Stomach (tissue), 19 donors: ENCODE measurements at places on chromosomes 5 and 9.
A peak's percentile ranks its signal among the peaks of the same experiment; 100 is the strongest.

GRCh38 chr5:401146-402034 is 41.6 kb upstream of the EXOC3 start:
- DNase-seq: no peak

DNA sequence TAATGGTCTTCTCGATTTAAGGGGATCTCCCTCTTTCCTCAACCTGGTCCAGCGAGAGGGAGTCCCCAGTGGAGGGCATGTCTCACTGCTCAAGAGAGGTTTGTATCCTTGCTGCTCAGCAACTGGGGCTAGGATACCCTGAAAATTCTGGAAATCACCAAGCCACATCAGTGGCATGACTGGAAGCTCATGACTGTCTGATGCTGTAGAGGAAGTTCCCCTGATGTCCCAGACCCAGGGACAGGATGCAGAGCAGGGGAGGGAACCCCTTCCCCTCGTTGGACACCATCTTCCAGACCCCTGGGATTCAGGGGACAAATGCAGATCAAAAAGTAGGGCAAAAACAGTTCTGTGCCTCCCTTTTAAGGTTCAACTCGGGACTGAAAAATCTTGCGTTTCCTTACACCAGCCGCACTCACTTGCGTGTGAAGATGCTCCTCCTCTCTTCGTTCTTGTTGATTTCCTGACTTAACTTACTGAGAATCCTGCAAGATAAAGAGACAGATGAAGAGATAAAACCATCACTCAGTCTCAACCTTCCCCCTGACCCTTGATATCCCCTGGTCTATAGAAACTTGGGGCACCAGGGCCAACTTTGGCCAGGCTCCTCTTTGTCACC is 22.1 kb downstream of the LCP2 start:
- DNase-seq: no peak

DNA sequence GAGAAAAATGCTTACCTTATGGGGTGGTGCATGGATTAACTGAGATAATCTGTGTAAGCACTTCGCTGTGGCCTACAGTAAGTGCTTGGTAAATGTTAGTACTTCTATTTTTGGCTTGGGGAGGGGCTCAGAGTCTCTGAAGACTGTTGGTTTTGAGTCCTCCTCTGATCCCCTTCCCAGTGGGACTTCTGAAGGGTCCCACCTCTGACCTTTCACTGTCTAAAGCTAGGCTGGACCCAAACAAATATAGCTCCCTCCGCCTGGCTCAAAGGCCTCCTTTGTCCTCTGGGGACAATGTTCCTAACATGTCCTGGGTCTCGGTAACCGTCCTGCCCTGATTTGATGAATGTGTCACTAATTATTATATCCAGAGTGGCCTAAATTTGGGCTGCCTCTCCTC is 34.8 kb downstream of the CAMK2A start:
- no peak for DNase-seq

GRCh38 chr9:14907360-14907685 is 2.9 kb downstream of the FREM1 start:
- no peak for DNase-seq

GRCh38 chr5:119365847-119366539 is 10.2 kb downstream of the TNFAIP8 start:
- no peak for DNase-seq

- DNase-seq: no peak
Observed at GRCh38 chr9:27475057-27475595, 49.0 kb upstream of the IFNK start.

DNA sequence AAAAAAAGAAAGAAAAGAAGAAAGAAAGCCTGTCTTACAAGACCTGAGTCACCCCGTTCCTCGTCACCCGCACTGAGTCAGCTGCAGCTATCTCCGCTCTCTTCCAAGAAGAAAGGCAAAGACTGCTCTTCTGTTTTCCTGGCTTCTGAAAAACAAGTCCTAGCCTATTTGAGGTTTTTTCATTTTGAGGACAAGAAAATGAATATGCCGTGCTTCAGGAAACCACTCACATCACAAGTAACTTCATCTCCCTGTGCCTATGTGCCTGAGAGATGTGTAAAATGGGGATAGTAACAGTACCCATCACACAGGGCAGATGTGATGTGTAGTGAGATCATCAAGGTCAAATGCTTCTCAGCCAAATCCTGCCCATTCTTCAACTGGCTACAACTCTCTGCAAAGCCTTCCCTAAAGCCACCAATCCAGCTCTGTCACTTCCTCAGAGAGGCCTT is 78.4 kb downstream of the GLDC start:
- DNase-seq: no peak

DNA sequence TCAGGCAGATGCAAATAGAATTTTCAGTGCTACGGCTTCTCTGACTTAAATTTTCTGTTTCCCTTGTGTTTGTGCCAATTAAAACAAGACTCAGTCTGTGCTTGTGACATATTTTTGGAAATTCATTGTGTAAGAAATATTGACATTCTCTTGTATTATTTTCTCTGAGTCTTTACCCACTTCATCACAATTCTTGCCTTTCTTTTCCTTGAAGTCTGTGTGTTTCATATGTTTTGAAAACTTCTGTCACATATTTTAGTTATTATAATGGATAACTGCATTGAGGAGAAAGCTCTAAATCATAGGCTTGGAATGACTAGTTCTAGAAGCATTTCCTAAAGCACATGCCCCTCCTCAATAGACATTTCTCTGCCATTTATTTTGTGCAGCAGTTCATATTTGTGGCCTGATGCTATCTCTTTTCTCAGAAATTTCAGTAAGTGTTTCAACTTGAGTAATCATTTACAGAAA is 206.6 kb downstream of the PALM2AKAP2 start:
- DNase-seq: no peak

- peak; percentile 56 for DNase-seq
Observed at GRCh38 chr9:107755246-107755645, 265.7 kb upstream of the KLF4 start.

DNA sequence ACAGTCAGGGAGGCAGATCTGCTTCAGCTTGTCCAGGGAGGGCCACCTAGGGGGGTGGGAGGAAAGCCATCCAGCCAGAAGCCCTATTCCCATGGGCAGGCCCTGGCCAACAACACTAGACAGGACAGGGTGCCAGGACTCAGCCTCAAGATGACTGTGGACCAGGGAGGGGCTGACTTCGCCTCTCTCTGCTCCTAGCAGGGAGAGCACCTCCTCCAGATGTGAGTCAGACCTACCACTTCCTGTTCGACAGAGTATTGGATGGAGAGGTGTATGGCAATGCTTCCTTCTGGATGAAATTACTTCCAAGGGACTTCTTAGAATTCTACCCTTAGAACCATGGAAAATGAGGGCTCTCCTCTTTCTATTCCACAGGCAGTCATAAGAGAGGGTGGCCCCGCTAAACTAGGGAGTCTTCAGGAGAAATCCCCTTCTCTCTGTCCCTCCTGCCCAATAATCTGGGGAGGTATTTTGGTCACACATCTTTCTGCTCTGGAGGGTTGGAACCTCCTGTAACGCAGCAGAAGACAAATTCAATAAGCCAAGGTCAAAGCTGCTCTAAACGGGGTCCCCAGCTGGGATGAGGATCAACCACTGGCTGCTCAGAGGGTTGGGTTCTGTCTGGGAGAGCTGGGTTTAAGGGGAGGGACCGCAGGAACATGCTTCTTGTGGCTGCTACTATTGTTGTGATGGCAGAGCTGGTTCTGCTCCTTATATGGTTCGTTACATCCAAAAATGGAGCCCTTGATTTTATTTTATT is 23.2 kb upstream of the RCL1 start:
- no peak for DNase-seq

GRCh38 chr5:10172247-10172646 is 77.4 kb downstream of the ATPSCKMT start:
- no peak for DNase-seq

DNA sequence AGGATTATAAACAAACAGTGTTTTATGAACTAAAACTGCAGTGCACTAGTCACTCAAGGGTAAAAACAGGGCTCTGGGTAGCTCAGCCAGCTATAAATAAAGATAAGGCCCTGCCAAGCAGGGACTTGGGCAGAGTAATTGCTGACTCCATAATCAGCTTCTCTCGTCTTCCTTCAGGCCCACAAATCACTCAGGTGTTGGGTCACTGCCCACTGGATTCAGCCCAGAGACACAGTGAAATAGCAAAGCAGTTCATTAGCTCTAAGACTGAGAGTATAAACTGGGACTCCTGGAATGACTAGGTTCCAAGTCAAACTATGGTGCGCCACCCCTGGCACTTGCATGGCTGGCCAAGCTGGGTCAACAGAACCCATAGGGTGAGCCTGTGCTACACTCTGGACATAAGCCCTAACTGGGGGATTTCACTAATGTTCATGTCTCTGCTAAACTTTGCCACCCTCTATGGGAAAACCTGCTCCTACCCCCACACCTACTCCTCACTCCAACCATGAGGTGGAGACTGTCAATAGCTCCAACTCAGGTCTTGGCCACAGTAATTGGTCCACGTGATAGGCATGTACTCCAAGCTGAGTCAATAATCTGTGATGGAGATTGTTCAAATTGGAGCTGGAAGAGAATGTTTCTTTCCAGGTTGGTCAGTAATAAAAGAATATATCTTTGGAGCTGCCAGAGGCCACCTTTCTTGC is 158.5 kb downstream of the SLIT3 start:
- DNase-seq: peak; percentile 66

- DNase-seq: no peak
Observed at GRCh38 chr9:115393976-115394775, 276.2 kb upstream of the TNC start.

- DNase-seq: no peak
Observed at GRCh38 chr5:58545912-58546311, 37.0 kb upstream of the RAB3C start.

DNA sequence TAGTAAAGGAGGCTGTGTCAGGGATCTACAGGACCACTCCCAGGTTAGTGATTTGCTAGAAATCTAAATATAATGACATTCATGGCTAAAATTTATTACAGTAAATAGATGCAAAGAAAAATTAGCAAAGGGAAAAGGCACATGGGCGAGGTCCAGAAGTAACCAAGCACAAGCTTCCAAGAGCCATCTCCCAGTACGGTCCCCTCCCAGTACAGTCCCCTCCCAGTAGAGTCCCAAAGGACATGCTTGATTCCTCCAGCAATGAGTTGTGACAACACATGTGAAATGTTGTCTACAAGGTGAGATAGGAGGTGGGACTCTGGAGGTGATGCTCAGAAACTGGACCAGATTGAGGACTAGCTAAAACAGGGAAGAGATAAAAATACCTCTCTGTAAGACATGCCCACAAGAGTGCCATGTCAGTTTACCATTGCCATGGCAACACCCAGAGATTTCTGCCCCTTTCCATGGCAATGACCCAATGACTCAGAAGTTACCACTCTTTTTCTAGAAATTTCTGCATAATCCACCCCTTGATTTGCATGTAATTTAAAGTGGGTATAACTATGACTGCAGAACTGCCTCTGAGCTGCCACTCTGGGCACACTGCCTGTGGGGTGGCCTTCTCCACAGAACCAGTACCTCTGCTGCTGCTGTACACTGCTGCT is 27.9 kb upstream of the CEMIP2 start:
- no peak for DNase-seq

- no peak for DNase-seq
Observed at GRCh38 chr9:130598188-130598587, 18.8 kb downstream of the FUBP3 start.

DNA sequence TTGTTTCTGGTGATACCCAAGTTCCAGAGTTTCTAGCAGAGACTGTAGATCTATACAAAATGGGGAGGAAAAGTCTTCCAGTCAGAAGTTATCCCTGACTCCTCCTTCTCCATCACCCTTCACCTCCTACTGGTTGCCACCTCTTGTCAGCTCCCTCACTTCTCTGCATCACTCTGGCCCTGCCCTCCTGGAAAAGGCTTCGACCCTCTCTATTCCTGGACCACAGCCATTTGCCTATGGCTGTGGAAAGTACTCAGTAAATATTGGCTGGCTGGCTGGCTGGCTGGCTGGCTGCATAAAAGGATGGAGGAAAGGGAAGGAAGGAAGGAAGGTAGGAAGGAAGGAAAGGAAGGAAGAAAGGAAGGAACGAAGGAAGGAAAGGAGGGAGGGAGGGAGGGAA is 32.7 kb upstream of the ABCA1 start:
- no peak for DNase-seq

DNA sequence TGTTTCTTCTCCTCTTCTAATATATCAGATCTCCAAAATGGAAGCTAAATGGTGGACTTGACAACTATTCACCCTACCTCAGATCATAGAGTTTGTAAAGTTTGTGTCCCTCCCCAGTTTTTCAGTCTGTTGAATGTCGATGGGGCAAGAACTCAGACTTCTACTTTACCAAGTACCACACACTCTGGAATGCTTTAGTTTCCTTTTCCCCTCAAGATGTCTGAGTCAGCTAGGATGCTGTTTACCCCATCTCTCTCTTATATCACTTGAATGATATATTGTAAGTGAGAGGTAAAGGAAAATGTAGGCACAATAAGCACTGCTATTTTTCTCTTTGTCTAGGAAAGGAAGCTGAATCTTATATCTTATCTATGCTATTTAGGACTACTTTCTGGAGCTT is 25.9 kb upstream of the TAL2 start:
- no peak for DNase-seq

GRCh38 chr9:136292591-136293448 is 11.1 kb downstream of the CCDC187 start:
- peak; percentile 43 for DNase-seq

GRCh38 chr9:71680189-71680980 is 87.9 kb downstream of the CEMIP2 start:
- no peak for DNase-seq

DNA sequence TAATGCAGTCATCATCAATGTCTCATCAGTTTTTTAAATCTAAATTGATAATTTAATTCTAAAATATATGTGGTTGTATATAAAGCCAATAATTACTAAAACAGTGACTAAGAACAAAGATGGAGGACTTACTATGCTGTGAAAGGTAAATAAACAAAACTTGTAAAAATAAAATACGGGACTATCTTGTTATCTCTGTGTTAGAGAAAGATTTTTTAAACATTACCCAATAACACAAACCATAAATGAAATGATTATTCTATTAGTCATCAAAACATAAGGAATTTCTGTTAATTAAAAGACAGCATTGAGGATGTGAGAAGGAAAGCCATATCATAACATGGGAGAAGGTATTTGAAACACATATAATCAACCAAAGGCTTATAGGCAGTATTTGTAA is 226.2 kb upstream of the SMC2 start:
- no peak for DNase-seq

DNA sequence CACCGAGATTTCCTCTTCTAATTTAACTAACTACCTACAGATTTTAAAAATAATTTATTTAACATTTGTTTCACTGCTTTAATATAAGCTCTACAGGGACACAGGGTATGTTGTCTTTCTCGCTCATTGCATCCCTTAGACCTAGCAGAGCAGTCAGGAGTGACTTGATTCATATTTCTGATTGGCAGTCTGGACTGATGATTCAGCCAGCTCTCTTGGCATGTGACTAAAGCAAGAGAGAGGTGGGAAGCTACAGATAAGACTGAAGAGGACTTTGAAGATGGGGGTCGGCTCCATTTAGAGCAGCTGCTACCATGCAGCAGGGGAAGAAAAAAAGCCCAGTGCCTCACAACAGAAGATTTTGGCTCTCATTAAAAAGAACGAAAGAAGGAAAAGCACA is 173.4 kb upstream of the STK32A start:
- no peak for DNase-seq

GRCh38 chr5:126483156-126483555 is 59.9 kb downstream of the GRAMD2B start:
- DNase-seq: no peak
